ENCODE measurements at places on chromosomes 2 and 18.

DNA sequence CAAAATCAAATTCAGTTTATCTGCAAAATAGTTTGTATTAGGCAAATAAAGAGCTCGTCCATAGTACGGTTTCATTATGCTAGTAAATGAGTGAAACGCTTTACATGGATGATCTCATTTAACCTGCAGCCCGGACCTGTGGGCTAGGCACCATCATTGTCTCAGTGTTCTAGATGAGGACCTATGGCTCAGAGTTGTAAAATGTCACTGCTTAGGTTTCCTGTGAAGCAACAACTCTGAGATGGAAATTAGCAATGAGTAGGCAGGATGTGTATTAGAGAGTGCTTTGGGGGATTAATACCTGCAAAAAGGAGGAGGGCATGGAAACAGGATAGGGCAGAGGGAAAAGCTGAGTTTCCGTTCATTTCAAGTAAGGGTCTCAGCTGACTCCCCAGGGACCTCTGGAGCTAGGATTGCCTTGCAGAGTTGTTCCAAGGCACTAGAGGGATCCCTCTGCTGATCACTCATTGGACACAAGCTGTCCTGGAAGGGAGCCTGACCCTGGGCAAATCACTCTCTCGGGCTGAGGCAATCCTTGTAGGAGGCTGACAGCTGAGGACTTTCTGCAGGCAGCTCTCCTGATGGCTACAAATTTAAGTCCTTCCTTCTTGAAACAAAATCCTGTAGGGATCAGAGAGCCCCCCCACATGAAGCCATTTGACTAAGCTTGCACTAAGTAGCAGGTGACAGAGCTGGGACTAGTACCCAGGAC is 58.8 kb upstream of the SIX2 start:
- no peak for DNase-seq

GRCh38 chr2:242058116-242058680 is 188.7 kb downstream of the RTP5 start:
- no peak for DNase-seq

DNA sequence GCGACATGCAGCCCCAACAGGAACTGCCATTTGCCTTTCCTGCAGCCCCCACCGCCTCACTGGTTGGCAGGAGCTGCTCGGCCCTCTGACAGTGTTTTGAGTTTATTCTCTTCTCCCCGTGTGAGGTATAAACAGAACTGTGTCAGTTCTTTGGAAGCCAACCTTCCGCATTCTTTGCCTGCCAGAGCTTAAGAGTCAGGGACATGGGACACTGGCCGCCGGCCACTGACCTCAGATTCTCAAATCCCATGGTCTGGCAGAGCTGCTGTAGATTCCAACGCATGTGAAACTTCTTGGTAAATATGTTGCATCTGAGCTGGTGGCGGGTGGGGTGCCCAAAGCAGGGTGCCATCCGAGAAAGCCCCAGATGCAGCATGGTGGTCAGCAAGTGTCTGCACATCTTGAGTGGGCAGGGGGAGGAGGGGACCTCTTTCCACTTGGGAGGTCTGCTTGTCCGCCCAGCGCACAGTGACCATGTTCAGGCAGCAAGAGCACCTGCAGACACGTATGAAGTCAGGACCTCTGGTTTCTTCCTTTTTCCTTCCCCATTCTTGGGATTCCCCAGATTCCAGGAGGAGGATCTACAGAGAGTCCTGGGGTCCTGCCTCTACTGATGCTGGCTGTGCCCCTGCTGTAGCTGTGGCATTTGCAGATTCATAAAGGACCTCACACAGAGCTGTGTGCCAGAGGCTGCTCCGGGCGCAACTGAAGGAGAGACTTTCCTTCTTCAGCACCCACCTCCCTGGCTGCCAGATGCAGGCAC is 23.8 kb downstream of the ASB18 start:
- no peak for DNase-seq

GRCh38 chr2:25268139-25268538 is 73.6 kb downstream of the DNMT3A start:
- no peak for DNase-seq

- no peak for DNase-seq
Observed at GRCh38 chr2:14826518-14826917, 194.0 kb downstream of the LRATD1 start.

- no peak for DNase-seq
Observed at GRCh38 chr2:225355788-225356187, 43.7 kb upstream of the NYAP2 start.

DNA sequence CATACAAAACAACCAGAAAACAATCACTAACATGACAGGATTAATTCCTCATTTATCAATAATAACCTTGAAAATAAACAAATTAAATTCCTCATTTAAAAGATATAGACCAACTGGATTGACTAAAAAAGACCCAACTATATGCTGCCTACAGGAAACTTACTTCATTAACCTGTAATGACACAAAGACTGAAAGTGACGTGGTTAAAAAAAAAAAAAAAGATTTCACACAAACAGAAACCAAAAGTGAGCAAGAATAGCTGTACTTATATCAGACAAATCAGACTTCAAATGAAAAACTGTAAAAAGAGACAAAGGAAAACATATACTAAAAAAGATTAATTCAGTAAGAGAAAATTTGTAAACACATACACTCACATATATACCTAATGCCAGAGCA is 201.2 kb downstream of the CCDC178 start:
- DNase-seq, result no peak

- no peak for DNase-seq
Observed at GRCh38 chr18:61980355-61980754, 87.5 kb upstream of the RNF152 start.

GRCh38 chr2:715038-715437 is 37.8 kb upstream of the TMEM18 start:
- no peak for DNase-seq

- no peak for DNase-seq
Observed at GRCh38 chr2:121388371-121388770, 103.4 kb upstream of the TFCP2L1 start.

- no peak for DNase-seq
Observed at GRCh38 chr2:25980076-25980887, 2.0 kb downstream of the KIF3C start.

- no peak for DNase-seq
Observed at GRCh38 chr2:219199470-219200211, 6.9 kb upstream of the ZFAND2B start.

DNA sequence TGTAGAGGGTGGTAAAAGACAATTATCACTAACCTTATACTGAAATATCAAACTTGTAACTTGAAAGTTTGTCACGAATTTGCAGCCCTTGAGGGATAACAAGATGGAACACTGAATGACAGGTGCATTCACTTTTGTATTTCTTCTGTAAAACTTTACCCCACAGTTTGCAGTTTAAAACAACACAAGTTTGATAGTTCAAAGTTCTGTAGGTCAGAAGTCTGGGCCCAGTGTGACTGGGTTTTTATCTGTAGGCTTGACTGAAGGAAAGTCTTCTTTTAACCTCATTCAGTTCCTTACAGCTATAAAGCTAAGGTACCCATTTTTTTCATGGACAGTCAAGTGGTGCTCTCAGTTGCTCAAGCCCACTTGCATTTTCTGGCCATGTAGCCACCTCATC is 257.1 kb upstream of the NRXN1 start:
- DNase-seq, result no peak

GRCh38 chr2:75719616-75720015 is 8.9 kb upstream of the GCFC2 start:
- DNase-seq, result no peak

- no peak for DNase-seq
Observed at GRCh38 chr2:134774786-134775641, 56.2 kb upstream of the TMEM163 start.

GRCh38 chr2:233116946-233117345 is 56.8 kb downstream of the INPP5D start:
- no peak for DNase-seq

DNA sequence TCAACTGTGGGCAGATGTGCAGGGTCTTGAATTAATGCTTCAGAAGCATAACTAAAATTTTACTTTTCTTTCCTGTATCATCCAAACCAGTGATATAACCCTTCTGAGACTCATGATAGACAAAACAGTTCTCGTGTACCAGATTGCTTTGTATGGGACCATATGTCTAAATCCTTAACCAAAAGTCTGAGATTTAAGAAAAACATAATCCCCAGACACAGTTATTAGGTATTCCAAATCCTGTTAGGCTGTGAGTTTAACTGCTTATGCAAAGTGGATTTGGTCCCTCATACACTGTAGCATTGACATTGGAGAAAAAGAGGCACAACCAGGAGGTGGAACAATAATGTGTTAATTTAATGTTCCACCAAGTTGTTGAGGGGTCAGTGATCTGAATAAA is 235.0 kb downstream of the PMAIP1 start:
- no peak for DNase-seq

DNA sequence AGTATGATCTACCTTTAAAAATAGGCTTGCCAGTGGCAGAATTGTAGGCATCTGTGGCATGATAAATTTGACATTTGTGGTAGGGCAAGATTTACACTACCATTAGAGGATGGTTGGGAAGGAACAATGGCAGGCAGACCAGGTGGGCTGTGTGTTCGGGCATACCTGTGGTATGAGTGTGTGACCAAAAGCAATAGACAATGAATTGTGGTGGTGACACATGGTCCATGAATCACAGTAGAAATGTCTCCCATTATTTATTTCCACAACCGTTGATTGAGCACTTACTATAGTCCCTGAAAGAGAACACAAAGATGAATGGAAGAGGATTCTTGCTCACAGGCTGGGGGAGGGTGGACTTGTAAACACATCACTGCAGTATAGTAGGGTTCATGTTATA is 29.9 kb upstream of the RUFY4 start:
- DNase-seq, result no peak

DNA sequence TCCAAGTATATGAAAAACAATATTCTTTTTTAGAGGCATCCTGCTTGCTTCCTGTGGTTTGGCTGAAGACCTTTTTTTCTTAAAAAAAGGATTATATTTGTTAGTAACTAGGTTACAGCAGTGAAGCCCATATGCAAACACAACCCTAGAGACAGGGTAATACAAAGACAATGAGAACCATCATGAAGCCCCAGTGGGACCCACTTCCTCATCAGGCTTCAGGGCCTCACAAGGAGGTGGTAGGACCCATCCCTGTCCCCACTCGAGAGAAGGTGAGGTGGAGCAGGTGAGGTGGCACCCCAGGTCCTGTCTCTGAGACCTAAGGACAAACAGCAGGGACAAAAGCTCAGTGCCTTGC is 80.3 kb downstream of the EDAR start:
- no peak for DNase-seq

DNA sequence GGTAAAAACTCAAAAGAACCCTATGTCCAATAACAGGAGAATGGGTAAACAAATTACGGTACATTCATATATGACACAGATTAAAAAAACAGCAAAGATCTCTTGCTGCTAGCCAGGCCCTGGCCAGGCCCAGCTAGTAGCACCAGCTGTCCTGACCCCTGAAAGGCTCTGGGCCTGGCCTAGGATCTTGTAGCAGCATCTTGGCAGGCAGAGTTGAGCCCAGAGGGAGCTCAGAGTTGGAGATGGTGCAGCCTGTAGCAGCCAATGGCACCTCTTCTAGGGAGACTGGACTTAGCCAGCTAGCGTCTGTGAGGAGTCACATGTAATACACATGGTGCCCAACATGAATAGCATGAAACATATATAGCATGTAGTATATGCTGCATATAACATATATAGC is 69.1 kb downstream of the HS6ST1 start:
- no peak for DNase-seq
